H9 (cell line): ENCODE measurements at places on chromosomes 11 and 22. TPM values are rescaled to one million over a fixed set of nuclear protein-coding genes. Genes with fewer than 3 reads are reported as not detected.

DNA sequence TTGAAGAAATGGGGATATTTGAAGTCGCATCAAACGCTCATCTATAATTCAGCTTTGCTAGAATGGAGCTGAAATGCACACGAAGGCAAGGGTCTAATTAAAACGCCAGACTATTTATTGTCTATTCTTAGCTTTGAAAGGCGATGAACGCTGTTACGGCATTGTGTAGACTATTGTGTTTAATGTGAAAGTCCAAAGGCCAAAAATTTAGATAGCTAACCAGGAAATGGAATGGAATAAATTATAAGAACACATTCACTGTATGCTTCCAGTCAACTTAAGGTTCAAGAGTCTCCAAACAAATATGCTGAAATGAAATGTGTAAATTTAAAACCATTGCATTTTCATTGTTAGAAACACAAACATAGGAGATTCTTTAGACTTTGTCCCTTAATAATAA, 186.2 kb downstream of the CWF19L2 start:
- H3K4me1 ChIP-seq = no peaks in the 10 kb centered on the region
- no peak overlapping the region for H3K27ac ChIP-seq
- H3K36me3 ChIP-seq = no peaks in the 10 kb centered on the region
- no peak overlapping the region for H3K4me3 ChIP-seq

DNA sequence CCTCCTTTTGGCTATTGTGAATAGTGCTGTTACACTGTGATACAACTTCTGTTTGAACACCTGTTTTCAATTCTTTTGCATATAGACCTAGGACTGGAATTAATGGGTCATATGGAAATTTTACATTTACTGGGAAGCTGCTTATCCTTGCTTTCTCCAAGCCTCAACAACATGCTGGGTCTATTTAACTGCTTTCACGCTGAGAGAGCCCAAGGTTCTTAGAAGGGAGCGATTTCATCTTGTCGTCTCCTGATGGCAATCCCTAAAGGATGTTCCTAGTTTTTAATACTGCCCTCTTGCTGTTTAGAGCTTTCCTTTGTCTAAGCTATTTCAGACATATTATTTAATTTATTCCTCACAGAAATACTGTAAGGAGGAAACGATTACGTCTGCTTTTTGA, 15.5 kb downstream of the IRAG1 start:
- no peaks in the 10 kb centered on the region for H3K27me3 ChIP-seq
- H3K4me3 ChIP-seq = no peak overlapping the region
- H3K27ac ChIP-seq = no peak overlapping the region
- peaks cover 5% of the 10 kb centered on the region; the same call in 1 of the 2 replicates for H3K4me1 ChIP-seq
- no peaks in the 10 kb centered on the region for H3K36me3 ChIP-seq

- H3K27me3 ChIP-seq = no peaks in the 10 kb centered on the region
- no peak overlapping the region for H3K4me3 ChIP-seq
- no peaks in the 10 kb centered on the region for H3K4me1 ChIP-seq
- no peak for DNase-seq
- no peak overlapping the region for H3K27ac ChIP-seq
These were observed 28.4 kb upstream of the ARFGAP3 start for GRCh38 chr22:42885446-42885845.

DNA sequence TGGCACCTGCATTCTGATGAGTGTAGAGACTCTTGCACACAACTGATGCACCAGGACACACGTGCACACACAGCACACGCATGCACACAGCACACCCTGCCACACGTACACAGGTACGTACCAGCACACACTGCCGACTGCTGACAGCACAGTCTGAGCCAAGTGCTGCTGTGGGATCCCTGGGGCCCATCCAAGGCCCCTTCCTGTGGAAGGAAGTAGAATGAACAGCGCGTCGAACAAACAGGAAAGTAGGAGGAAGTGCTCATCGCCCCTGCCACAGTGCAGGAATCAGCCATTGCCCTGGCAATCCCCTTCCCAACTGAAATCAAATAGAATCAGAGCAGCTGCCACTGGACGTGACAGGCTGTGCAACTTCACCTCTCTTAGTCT, 57.9 kb downstream of the CD82 start:
- H3K36me3 ChIP-seq = peaks cover 2% of the 10 kb centered on the region; the same call in 1 of the 3 replicates
- H3K4me3 ChIP-seq = no peak overlapping the region
- no peaks in the 10 kb centered on the region for H3K4me1 ChIP-seq

DNA sequence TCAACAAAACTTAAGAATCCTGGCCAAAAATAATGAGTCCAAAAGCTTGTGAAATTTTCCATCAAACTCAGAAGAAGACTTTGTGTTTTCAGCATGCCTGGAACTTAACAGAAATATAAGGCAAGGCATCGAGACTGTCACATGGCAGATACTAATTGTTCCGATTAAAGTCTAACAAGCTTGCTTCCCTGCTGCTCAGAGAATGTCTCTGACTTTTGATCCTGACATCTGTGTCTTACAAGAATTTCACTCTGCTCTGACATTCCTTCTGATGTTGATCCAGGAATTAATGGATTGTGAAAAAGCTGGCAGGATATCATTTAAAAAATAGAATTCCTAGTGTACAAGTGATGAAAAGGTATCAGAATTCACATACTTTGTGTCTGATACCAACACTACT, 170.2 kb downstream of the DCDC1 start:
- H3K27me3 ChIP-seq = no peaks in the 10 kb centered on the region
- DNase-seq = no peak
- no peaks in the 10 kb centered on the region for H3K4me1 ChIP-seq
- H3K36me3 ChIP-seq = no peaks in the 10 kb centered on the region
- H3K27ac ChIP-seq = no peak overlapping the region
- no peak overlapping the region for H3K4me3 ChIP-seq

DNA sequence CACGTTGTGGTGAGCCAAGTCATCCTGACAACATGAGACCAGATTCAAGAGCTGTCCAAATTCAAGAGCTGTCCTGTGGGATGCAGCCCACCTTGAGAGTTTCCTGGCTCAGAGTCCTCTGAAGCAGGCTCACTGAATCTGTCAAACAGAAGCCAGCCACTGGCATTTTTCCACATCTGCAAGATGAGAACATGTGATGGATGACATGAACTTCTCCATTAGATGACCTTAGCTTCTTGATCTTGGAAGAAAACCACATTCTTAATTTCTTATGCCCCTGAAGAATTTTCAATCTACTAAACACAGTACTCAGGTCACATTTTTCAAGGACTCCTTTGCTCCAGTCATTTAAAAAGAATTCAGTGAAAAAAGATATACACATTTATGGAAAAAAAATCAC, 291.0 kb downstream of the GUCY1A2 start:
- DNase-seq = no peak
- H3K4me1 ChIP-seq = no peaks in the 10 kb centered on the region
- no peak overlapping the region for H3K4me3 ChIP-seq
- H3K27me3 ChIP-seq = no peaks in the 10 kb centered on the region
- H3K36me3 ChIP-seq = no peaks in the 10 kb centered on the region

DNA sequence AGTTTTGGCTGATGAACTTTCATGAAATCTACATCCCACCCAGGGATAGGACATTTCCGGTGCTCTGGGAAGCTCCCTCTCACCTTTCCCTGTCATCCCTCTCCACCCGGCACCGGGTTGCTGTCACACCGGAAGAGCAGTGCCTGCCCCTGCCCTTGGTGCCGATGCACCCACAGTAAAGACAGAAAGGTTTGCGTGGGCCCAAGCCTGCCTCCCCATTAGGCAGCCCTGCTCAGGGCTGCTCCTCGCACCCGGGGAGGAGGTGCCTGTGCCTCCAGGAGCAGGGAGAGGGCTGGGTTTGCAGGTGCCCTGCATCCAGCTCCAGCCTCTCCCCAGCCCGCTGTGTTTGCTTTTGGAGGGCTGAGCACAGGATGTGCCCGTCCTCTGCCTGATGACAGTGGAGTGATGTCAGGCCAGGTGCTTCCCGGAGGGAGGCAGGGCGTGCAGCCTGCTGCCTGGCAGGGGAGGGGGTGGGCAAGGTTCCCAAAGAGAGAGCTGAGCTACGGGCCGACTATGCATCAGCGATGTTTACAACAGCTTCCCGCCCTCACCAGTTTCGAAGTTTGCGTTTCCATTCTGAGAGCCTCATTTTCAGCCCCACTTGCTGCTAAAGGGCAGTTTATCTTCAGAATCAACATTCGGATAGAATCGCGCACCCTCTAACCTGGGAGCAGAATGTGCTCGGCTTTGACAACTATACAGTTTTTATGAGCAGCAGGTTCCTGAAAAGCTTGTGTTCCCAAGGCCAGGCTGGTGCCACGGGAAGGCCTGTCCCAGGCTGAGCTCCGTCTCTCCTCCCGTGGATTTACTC, 83.2 kb upstream of the CLDN5 start:
- H3K36me3 ChIP-seq = no peaks in the 10 kb centered on the region
- peaks cover 3% of the 10 kb centered on the region; the same call in 1 of the 2 replicates for H3K4me1 ChIP-seq
- H3K4me3 ChIP-seq = no peak overlapping the region; the same call in 2 of the 3 replicates
- H3K27ac ChIP-seq = no peak overlapping the region
- H3K27me3 ChIP-seq = no peaks in the 10 kb centered on the region

GRCh38 chr11:733072-733471, 14.2 kb upstream of the TALDO1 start:
- DNase-seq = no peak
- H3K36me3 ChIP-seq = peaks cover 3% of the 10 kb centered on the region
- no peak overlapping the region for H3K4me3 ChIP-seq

GRCh38 chr11:59283825-59284772, 71.4 kb upstream of the MPEG1 start:
- H3K27ac ChIP-seq = no peak overlapping the region
- H3K4me1 ChIP-seq = no peaks in the 10 kb centered on the region
- H3K36me3 ChIP-seq = peaks cover 4% of the 10 kb centered on the region; the same call in 1 of the 2 replicates
- DNase-seq = peak; percentile 50
- H3K27me3 ChIP-seq = no peaks in the 10 kb centered on the region

GRCh38 chr22:25749420-25750169, 7.6 kb downstream of the MYO18B start:
- no peak overlapping the region for H3K27ac ChIP-seq
- no peak overlapping the region for H3K4me3 ChIP-seq
- H3K4me1 ChIP-seq = no peaks in the 10 kb centered on the region
- no peaks in the 10 kb centered on the region for H3K27me3 ChIP-seq
- DNase-seq = no peak

GRCh38 chr22:19875531-19876313, 21.0 kb upstream of the GNB1L start:
- peaks cover under 1% of the 10 kb centered on the region; the same call in 1 of the 2 replicates for H3K4me1 ChIP-seq
- H3K4me3 ChIP-seq = no peak overlapping the region

GRCh38 chr11:119194811-119195440, 9.7 kb downstream of the NHERF4 start:
- DNase-seq = no peak
- no peak overlapping the region for H3K27ac ChIP-seq
- peak overlapping the region; percentile 18; the same call in 1 of the 3 replicates for H3K4me3 ChIP-seq
- no peaks in the 10 kb centered on the region for H3K36me3 ChIP-seq
- no peaks in the 10 kb centered on the region for H3K27me3 ChIP-seq

GRCh38 chr11:125874556-125875124, 12.8 kb upstream of the HYLS1 start:
- H3K4me3 ChIP-seq = no peak overlapping the region
- H3K27me3 ChIP-seq = no peaks in the 10 kb centered on the region
- H3K4me1 ChIP-seq = no peaks in the 10 kb centered on the region
- DNase-seq = peak; percentile 73
- no peak overlapping the region for H3K27ac ChIP-seq

DNA sequence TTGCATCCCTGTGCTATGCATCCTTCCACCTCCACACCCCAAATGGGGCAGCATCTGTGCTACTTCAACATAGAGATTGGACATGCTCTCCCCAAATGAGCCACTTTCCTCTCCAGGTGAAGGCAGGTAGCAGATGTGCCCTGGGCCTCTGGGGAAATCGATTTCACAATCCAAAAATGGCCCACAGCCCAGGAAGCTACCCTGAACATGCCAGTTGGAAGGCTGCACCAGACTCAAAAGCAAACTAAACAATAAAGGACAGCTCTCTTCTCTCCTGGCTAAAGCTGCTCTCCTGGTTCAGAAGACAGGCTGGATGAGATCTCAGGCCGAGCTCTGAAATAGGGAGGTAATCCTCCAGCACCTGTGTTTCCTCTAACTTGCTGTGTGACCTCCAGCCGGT, 19.7 kb downstream of the ISX start:
- H3K4me3 ChIP-seq = no peak overlapping the region

DNA sequence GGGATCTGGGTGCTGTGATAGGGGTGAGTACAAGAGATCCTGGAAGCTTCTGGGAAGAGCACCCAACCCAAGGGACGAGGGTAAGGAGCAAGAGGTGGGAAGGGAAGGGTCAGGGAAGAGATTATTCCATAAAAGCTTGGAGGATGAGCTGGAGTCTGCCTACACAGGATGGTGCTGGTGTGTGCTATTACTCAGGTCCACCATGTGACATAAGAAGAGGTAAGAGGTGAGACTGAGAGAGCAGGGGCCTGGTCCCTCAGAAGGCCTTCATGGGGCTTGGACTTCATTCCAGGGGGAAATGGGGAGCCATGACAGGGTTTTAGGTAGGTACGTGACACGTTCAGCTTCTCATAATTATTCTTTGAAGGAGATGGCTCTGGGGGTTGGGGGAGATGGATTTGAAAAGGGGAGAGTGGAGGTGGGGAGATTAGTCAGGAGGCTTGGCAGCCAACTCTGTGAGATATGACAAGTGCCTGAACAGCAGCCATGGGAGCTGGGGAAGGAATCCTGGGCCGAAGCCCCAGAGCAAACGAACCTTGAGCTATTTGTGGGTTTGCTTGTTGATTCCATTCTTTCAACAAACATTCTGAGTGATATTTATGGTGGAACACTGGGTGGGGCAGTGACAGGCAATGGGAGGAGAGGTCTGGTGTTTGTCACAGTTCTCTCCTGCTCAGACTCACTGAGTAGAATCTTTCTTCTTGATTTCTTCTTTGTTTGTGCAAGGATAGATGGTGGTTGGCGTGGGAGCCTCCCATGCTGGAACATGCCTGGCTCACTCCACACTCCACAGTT, 11.2 kb upstream of the NCAM1 start:
- no peak overlapping the region for H3K27ac ChIP-seq
- no peaks in the 10 kb centered on the region for H3K27me3 ChIP-seq
- H3K4me3 ChIP-seq = no peak overlapping the region
- DNase-seq = no peak

GRCh38 chr11:67614730-67615714, 8.3 kb downstream of the NDUFV1 start:
- H3K36me3 ChIP-seq = peaks cover 24% of the 10 kb centered on the region
- peak; percentile 88 for DNase-seq
- H3K4me3 ChIP-seq = no peak overlapping the region

GRCh38 chr11:7907121-7907520, 23.9 kb downstream of the OR10A6 start:
- no peak for DNase-seq
- H3K27ac ChIP-seq = peak overlapping the region; percentile 54
- peaks cover 10% of the 10 kb centered on the region; the same call in 1 of the 2 replicates for H3K4me1 ChIP-seq

TRIM66 gene
- total RNA-seq = 2.0 and 2.1 TPM in 2 replicates

TPBGL gene
- total RNA-seq = 0.61 and 0.64 TPM in 2 replicates

OLFML1 gene
- total RNA-seq = not detected in 2 replicates

CYB561A3 gene
- 21.7 and 23.1 TPM in 2 replicates for total RNA-seq
